Stimulated activated CD8-positive, alpha-beta memory T cell treated with anti-CD3 and anti-CD28 coated beads, Interleukin-12 subunit alpha, Interleukin-12 subunit beta, amount 100 ng/mL, for 4 hours (primary cell): ENCODE measurements at places on chromosomes 6 and 20.

DNA sequence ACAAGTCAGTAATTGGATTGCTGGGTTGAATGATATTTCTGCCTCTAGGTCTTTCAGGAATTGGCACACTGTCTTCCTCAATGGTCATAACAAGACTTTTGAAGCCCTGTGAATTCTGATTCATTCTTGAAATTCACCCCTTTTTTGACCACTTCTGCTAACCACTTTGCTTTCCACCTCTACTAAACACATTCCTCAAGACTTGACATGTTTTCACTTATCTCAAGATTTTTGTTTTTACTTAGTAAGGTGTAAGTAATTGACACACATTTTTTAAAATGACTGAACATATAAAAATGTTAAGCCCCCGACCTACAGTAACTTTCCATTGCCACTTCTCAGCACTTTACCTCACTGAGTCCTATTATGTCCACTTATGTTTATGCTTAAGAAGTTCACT lies 239.1 kb downstream of the GRM1 start:
- no peak for DNase-seq

DNA sequence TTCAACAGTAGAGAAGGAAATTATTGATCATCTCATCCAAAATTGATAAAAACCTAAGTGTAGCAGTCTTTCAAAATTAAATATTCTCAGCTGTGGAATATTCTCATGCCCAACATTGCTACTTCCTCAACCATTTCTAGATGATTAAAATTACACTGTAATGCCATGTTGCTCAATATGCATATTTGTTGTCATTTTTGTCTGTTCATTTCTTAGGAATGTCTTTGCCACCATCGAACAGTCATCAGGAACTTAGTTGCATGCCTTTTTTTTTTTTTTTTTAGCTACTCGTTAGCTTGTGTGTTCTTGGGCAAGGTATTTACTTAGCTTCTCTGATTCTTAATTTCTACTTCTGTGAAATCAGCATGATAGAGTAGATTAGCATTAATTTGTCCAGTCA lies 188.6 kb downstream of the DTNBP1 start:
- no peak for DNase-seq

- DNase-seq: no peak
These were observed 35.1 kb upstream of the SMIM8 start for GRCh38 chr6:87287251-87287650.

GRCh38 chr6:47323321-47323720 lies 13.6 kb upstream of the TNFRSF21 start:
- DNase-seq: no peak

DNA sequence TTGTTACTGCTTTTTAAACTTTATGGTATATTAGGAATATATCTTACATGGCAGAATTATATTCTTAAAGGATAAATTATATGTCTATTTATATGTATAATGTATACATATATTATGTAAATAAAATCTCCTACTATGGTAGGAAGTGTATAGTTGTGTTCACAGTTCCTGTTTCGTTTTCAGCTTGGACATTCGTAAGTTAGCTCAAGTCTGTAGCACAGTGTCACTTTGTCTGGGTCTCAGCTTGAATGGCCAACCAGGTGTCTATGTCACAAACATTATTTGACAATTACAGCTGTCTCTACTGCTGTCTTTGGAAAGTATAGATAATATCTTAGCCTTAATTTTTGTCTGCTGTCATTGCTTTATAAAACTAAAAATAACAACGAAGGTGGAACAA lies 303.9 kb downstream of the CDKAL1 start:
- DNase-seq: no peak

GRCh38 chr6:123118811-123119210 lies 122.8 kb downstream of the CLVS2 start:
- no peak for DNase-seq

- DNase-seq: no peak
These were observed 2.4 kb upstream of the CCR6 start for GRCh38 chr6:167120583-167120903.
